ENCODE measurements at places on chromosomes 12 and 14.

DNA sequence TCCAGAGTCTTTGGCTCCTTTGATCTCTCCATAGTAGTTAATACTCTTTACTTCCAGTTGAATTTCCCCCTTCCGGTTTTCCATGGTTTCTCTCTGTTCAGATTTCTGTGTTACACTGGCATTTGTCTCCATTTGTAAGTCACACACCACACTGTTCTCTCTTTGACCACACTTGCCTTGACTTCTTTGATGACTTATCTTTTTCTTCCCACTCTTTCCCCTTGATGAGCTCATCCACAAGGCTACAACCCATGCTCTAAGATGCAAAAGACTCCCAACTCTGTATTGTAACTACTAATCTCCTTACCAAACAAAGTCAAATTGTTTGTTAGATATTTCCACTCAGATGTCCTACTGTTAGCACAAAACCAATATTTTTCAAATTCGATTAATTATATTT, 242.7 kb upstream of the E2F7 start:
- DNase-seq = no peak

- no peak for DNase-seq
Observed at GRCh38 chr12:21989819-21990412, 48.7 kb upstream of the ABCC9 start.

DNA sequence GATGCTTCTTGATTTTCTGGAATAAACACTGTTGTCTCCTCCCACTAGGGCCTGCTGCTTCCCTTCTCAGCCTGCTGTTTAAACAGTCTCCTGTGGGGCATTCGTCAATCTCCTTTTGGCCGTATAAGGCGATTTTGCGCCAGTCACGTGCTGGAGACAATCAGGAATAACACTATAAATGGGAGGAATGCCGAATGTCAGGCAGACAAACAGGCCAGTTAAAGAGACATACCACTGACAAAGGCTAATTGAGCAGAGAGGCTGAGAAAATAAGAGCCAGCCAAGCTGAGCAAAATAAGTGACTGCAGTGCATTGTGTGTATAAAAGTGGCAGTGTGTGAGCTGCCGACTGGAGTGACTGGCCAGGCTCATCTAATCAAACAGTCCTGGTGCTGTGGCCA, 23.3 kb downstream of the DMAC2L start:
- DNase-seq = no peak

GRCh38 chr12:68612202-68612601, 1.5 kb downstream of the RAP1B start:
- peak; percentile 45 for DNase-seq

GRCh38 chr12:52066346-52067080, 3.3 kb upstream of the ATG101 start:
- peak; percentile 41 for DNase-seq

DNA sequence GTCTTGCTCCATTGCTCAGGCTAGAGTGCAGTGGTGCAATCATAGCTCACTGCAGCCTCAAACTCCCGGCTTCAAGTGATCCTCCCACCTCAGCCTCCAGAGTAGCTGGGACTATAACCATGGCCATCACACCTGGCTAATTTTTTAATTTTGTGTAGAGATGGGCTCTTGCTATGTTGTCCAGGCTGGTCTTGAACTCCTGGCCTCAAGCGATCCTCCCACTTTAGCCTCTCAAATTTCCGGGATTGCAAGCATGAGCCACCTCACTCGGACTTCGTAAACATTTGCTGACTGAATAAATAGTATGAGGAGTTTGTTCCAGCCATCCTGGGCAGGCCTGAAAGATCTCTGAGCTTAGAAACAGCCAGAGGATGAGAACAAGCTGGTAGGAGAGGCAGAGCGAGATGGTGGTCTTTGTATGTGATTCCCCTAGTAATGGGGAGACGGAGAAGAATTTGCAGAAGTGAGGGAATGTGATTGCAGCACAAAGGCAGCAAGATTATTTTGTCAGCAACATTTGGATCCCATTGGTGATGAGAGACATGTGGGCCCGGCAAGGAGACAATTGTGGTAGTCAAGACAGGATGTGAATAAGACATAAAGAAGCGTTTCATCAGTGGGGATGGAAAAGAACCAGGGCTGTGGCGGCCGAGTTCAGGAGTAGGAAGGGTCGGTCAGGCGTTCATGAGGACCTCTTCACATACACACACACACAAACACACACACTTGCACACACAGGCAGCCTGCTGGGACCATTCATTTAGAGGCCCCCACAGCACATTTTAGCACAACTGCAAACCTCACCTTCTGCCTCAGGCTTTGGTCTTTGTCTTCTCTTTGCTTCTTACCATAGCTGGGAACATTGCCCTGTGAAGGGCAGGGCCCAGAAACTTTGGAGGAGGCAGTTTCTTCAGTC, 155.5 kb downstream of the ZFP36L1 start:
- no peak for DNase-seq

DNA sequence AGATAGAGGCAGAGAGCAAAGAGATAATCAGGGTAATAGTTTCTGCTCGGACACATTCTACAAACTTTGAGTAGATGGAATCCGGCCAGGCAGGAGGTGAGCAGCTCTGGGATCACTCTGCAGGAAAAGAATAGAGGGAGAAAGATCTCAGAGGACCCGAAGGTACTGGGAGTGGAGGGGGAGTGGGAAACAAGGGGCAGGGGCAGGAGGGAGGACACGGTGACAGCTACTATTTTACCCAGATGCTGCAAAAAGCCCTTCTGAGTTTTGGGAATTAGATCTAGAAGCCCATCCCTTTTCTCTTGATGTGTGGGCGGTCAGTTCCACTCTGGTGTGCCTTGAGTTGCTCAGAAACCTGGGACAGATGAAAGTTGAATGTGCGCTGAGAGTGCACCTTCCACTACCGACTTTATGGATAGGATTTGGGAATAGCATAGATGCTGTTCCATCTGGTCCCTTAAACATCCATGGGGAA, 556 bp downstream of the GPRC5A start:
- no peak for DNase-seq

- peak; percentile 39 for DNase-seq
Observed at GRCh38 chr14:91410771-91411536, 6.7 kb downstream of the CCDC88C start.

DNA sequence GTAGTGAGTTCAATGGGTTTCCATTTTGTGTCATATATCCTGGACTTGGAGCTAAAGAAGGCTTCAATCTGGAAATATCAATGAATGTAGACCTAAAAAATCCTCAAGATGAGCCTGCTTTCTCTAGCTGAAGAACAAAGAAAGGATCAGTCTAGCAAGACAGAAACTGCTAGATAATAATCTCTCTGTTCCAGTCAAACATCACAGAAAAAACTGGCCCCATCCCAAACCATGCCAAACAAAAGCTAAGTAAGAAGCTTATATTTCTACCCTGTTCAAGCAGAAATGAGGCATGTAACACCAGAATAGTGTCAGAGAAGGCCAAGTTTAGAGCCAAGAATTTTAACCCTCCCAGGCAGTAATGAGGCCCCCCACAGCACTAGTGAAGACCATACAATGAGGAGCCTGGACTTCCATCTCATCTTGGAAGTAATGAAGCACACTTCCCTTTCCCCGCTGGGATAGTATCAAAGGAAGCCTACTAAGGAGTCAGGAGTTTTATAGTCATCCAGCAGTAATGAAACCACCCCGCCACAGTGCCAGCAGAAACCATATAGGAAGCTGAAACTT, 95.8 kb downstream of the NELL2 start:
- no peak for DNase-seq

GRCh38 chr14:88599761-88600439, 37.1 kb downstream of the ZC3H14 start:
- peak; percentile 86 for DNase-seq

GRCh38 chr12:67498991-67499390, 149.6 kb upstream of the DYRK2 start:
- no peak for DNase-seq

DNA sequence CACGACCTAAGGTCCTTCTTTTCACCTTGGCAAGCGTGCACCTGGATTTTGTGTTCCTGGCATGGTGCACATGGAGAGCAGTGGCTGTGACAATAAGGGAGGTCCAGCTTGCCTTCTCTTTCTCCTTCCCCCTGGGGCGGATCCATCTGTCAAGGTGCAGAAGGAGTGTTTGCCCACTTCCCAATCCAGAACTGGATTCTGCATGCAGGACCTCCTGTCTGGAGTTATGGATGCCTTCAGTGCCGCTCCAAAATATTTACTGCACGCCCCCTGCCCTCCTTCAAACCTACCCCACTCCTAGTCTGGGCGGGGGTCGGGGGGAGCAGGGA, 192.7 kb downstream of the DPF3 start:
- no peak for DNase-seq

DNA sequence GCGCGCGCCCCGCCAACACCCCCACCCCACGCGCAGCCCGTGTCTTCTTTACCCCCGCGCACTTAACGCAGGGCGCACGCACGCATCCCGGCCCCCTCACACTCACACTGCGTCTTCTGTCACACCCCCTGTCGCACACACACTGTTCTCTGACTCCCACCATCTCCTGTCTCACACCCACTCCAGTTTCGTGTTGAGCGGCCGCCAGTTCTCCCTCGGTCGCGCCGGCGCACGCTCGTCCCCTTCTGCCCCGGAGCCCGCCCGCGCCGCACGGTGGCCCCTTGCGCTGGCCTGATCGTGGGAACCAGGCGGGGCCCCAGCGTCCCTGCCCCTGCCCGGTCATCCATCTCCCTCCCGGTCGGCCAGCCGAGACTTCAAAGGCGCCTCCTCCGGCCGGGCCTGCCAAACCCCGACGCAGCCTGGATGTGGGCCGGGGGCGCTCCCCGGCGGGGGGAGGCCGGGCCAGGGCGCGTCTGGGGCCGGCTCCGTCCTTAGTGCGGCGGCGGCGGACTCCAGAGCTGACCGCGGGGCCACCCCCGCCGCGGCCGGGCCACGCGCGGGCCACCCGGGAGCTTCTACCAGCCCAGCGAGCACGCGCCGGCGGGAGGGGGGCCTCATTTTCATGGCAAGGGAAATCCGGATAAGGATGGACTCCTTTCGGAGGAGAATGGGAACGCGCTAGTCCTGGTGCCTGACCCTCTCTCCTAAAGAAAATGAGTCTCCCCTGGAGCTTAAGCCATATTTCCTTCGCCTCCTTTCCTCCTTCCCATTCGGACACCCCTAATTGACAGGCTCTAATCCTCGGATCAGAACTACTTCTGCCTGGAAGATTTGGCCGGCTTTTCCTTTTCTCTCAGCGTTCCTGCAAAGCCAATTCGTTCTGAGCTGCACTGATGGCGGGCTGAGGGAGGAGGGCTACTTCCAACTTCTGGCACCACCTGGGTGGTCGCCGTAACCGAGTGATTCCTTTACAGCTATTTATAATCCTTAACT, 82.0 kb upstream of the HMGA2 start:
- no peak for DNase-seq

- no peak for DNase-seq
Observed at GRCh38 chr12:104784592-104784991, 173.5 kb downstream of the SLC41A2 start.

DNA sequence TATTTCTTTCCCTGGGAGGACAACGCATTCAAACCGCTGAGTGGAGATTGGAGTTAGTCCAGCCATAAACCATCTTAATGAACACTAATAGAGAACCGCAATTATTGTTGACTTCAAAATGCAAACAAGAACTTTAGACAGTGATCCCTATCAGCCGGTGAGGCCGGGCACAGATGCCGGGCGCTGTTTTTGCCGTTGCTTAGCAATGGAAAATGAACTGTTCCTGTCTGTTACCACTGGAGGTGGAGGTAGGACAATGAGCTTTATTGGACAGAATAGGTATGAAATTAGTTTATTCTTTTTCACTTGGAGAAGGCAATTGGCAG, 216.8 kb downstream of the TTC8 start:
- DNase-seq = no peak

GRCh38 chr12:119868992-119869391, 8.1 kb downstream of the CIT start:
- no peak for DNase-seq

- DNase-seq = no peak
Observed at GRCh38 chr12:67501362-67501761, 147.2 kb upstream of the DYRK2 start.

- peak; percentile 58 for DNase-seq
Observed at GRCh38 chr12:4270016-4270830, 3.3 kb upstream of the CCND2 start.

- peak; percentile 10 for DNase-seq
Observed at GRCh38 chr12:116026768-116027550, 250.5 kb downstream of the MED13L start.

- no peak for DNase-seq
Observed at GRCh38 chr14:85634205-85634604, 104.3 kb downstream of the FLRT2 start.

DNA sequence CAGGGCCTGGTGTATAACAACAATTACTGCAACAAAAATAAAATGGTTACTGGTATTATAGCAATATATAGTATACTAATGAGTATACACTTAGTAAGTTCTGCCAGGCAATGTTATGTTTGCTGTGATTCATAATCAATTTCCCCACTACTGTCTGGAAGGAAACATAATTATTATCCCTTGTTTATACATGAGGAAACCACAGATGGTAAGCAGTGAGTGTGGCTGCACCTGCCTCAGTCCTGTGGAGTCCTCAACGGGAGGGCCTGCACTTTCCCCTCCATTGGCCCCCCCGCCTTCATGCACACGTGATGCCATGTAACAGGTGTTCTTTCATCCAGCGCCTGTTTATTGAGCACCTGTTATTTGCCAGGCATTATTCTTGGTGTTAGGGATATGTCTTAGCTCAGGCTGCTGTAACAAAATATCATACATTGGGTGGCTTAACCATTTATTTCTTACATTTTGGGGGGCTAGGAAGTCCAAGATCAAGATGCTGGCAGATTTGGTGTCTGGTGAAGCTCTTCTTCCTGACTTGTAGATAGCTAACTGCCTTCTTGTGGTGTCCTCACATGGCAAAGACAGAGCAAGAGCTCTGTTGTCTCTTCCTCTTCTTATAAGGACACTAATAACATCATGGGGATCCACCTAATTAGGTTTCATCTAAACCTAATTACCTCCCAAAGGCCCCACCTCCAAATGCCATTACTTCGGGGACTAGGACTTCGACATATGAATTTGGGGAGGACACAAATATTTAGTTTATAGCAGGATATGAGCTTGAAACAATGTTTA, 59.5 kb upstream of the CHGA start:
- no peak for DNase-seq

DNA sequence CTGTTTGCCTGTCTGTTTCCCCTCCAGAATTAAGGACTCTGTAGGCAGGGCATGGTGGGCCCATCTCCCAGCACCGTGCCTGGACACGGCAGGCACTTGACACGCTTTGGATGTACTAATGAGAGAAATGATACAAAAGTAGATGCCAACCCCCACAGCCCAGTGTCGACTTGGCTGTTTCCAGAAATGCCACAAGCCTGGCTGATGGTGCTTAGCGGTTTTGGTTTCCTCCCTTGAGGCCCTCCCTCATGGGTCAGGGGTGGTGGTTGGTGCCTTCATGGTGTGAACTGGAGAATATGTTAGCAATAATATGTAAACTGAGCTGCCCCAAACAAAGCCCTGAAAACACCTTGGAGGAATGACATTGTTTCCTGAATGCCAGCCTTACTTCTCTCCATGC, 55.5 kb upstream of the ESRRB start:
- DNase-seq = no peak

- DNase-seq = no peak
Observed at GRCh38 chr14:95849761-95850160, 26.9 kb upstream of the TUNAR start.

- DNase-seq = no peak
Observed at GRCh38 chr12:65282840-65283239, 4.4 kb downstream of the MSRB3 start.

Measured in activated CD4-positive, alpha-beta T cell treated with anti-CD3 and anti-CD28 coated beads, Interleukin-2, amount 50 U/mL, for 16 hours (primary cell).